Esophagus muscularis mucosa (tissue), 4 donors: ENCODE measurements at places on chromosomes 11 and 22. TPM values are rescaled to one million over a fixed set of nuclear protein-coding genes. Genes with fewer than 3 reads are reported as not detected.

The SPA17 gene
- total RNA-seq = 5.1 TPM

GRCh38 chr22:29225422-29226090 lies 19.9 kb downstream of the EMID1 start:
- DNase-seq = no peak

DNA sequence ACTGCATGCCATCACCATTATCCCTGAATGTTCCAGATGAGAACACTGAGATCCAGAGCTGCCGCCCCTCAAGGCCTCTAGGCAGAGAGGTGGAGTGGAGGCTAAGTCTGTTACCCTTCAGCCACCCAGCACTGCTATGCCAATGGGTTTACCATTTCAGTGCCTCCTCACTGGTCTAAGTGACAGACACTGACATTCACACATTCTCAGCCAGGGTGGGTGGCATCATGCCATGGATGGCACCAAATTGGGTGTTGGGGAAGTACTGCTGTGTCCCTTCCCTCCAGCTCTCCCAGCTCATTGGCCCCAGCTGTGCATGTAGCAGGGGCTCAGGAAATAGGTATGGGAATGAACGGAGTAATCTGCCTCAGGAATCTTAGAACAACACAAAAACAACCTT lies 96.8 kb upstream of the PLET1 start:
- no peak for DNase-seq

DNA sequence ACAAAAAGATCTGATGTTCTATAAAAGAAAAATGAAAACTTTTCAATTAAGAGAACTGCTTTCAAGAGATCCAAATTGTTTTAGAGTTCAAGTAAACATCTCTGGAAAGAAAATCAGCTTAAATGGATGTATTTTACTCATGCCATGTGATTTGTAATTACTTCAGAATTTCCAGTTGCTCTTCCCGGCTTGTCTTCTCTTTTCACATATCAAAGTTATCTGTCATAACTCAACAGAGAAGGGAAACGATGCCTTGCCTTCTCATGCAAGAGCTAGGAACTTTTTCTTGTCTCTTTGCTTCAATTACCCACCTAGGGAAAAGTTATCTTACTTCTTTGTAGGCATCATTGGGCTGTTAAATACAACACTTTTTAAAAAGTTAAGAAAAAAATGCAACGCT lies 255.2 kb upstream of the POU2AF2 start:
- DNase-seq = no peak

The SEPTIN5 gene
- total RNA-seq = 4.2 TPM

DNA sequence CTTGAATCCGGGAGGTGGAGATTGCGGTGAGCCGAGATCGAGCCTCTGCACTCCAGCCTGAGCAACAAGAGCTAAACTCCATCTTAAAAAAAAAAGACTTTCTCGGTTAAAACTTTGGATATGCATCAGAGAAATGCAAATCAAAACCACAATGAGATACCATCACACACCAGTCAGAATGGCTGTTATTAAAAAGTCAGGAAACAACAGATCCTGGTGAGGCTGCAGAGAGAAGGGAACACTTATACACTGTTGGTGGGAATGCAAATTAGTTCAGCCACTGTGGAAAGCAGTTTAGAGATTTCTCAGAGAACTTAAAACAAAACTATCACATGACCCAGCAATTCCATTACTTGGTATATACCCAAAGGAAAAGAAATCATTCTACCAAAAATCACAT lies 619.4 kb upstream of the KIRREL3 start:
- DNase-seq = no peak
